ENCODE measurements at places on chromosomes 11 and 22.

- no peak for DNase-seq
Measured at GRCh38 chr22:37223965-37224551, 11.8 kb upstream of the SSTR3 start.

- peak; percentile 52 for DNase-seq
Measured at GRCh38 chr22:20803696-20804324, 29.9 kb downstream of the SERPIND1 start.

DNA sequence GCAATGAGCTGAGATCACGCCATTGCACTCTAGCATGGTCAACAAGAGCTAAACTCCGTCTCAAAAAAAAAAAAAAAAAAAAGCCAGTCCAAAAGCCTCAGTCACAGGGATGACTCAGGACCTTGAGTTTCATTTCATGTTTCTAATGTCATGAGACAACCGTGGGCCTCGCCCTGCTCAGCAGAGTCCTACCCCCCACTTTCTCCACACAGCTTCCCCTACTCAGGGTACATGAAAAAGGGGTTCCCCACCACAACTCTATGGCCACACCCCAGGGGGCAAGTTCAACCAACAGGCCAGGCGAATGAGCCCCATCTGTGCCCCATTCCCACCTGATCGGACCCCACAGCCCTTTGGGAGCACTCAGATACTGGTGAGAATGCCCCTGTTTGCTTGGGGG lies 24.3 kb upstream of the ADA2 start:
- peak; percentile 22 for DNase-seq

DNA sequence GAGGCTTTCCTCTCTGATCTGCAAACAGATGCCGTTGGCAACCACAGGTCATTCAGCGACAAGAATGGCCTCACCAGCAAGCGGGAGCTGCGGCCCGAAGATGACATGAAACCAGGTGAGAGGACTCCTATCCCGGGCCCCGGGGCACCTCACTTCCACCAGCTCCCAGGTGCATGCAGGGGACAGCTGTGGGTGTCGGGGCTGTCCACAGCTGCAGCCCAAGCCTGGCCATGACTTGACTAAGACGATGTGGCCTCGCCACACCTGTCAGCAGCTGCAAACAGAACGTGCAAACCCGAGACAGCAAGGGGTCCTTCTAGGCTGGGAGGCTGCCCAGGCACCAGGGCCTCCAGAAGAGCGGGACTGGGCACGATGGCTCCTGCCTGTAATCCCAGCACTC lies 3.6 kb downstream of the GAL start:
- no peak for DNase-seq

DNA sequence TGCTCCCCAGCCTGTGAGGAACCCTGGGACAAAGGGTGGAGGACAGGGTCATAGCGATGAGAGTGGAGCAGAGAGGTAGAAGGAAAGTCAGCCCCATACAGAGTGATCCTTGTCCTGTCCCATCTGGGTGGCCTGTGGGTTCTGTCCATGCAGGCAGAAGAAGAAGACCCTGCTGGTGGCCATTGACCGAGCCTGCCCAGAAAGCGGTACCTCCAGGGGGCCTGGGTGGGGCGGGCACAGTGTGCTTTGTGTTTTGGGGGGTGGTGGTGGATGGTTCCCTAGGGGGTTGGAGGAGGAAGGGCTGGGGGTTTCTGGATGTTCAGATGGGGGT lies 7.9 kb downstream of the SIDT2 start:
- DNase-seq, result no peak

- no peak for DNase-seq
Measured at GRCh38 chr11:1750481-1750839, at the start of gene IFITM10. Gene IFITM10, minus strand, starts transcription at chr11:1750595. Its CDS starts 153 bp downstream, at chr11:1750442.

- DNase-seq, result no peak
Measured at GRCh38 chr11:112831969-112832766, 129.1 kb upstream of the NCAM1 start.

- DNase-seq, result no peak
Measured at GRCh38 chr11:65503949-65504673, 5.3 kb downstream of the MALAT1 start.

DNA sequence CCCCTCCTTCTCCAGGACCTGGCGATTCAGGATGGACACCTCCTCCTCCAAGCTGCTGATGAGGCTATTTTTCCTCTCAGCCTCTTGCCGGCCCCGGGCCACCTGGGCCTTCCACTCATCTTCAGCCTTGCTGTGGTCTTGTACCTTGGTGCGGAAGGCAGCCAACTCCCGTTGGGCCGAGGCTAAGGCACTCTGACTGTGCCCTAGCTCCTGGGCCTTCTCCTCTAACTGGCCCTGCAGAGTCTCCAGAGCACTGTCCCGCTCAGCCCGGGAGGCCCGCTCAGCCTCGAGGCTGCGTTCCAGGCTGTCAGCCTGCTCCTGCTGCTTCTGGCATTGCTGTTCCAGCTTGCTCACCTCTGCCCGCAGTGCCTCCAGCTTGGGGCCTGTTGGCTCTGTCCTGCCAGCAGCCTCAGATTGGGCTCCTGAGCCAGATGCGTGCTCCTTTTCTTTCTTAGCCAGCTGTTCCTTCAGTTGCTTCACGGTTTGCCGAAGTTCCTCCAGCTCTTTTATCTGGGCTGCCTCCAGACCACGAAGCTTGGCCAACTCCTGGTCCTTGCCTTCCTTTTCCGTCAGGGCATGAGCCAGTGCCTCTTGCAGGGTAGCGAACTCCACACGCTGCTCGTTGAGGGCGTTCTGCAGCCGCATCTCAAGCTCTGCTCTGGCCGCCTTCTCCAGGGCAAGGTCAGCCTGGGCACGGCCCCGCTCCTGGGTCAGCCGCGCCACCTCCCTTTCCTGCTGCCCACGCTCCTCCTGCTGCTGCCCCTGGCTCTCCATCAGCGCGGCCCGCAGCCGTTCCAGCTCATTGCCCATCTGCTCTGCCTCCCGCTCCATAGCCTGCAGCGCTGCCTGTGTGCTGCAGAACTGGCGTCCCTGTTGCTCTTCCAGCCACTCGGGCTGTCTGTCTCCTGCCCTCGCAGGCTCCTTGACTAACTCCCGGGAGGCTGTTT lies 15.3 kb downstream of the IL18BP start:
- no peak for DNase-seq

GRCh38 chr11:134065381-134065780 lies 3.5 kb upstream of the JAM3 start:
- DNase-seq, result no peak

- no peak for DNase-seq
Measured at GRCh38 chr11:102522312-102523188, 8.0 kb downstream of the MMP7 start.

GRCh38 chr11:93623179-93623578 lies 38.3 kb upstream of the CEP295 start:
- no peak for DNase-seq

DNA sequence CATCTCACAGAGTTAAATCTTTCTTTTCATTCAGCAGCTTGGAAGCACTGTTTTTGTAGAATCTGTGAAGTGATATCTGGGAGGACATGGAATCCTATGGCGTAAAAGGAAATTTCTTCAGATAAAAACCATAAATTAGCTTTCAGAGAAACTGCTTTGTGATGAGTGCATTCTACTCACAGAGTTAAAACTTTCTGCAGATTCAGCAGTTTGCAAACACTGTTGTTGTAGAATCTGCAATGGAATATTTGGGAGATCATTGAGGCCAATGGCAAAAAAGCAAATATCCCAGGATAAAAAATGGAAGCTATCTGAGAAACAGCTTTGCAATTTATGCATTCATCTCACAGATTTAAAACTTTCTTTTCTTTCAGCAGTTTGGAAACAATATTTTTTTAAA lies 180.6 kb downstream of the OR4A47 start:
- no peak for DNase-seq

DNA sequence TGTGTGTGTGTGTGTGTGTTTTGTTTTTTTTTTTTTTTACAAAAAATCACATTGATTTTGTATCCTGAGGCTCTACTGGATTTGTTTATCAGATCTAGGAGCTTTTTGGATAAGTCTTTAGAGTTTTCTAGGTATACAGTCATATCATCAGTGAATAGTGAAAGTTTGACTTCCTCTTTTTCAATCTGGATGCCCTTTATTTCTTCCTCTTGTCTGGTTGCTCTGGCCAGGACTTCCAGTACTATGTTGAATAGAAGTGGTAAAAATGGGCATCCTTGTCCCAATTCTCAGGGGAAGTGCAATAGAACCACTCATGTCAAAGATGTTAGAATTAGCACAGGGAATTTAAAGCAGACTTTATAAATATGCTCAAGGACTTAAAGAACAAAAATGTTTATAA lies 32.6 kb upstream of the PRDM11 start:
- no peak for DNase-seq

DNA sequence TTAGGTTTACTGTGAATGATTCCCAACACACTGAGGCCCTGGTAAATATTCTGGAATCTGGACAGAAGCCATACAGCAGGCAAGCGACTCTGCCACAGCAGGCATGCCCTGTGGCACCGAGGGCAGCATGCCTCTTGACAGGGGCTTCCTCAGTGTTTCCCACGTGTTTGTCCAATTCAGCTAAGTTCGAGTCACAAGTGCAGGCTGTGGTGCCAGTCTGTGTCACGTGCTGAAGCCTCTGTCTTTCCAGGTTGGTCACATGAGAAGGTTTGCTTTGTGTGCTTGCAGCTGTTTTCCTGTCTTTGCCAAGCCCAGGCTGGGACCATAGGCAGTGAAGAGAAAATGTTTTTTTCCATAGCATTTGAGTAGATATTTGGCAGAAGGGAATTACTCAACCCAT lies 2.4 kb upstream of the PPFIBP2 start:
- DNase-seq, result peak; percentile 16

- no peak for DNase-seq
Measured at GRCh38 chr11:57342702-57343101, 4.5 kb downstream of the P2RX3 start.

DNA sequence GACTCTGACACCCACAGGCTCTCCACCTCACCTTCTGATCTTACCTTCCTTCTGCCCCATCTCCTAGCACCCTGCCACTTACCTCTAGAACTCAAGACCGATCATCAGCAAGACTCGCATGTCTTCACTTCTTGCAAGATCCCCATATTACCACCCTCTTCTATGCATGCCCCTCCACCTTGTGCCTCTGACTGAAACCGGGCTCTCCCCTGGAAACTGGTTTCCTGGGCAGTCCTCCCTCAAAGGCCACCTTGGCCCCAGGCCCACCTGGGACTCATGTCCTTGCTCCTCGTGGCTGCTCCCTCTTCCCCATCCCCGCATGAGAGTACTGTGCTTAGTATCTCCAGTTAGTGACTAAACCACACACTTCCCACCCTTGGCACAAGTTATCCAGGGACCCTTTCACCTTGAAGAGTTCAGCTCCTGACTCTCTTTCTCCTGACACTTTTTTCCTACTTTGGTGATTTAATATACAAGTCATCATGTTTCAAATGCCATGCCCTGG lies 136.7 kb downstream of the SPATA19 start:
- no peak for DNase-seq

Measured in stimulated activated naive CD8-positive, alpha-beta T cell treated with anti-CD3 and anti-CD28 coated beads, Interleukin-15, Interleukin-2, amounts not matched to agents 100 U/mL and 50 U/mL, for 24 hours (primary cell).